ENCODE measurements at places on chromosomes 1 and 21.
A peak's percentile ranks its signal among the peaks of the same experiment; 100 is the strongest.

DNA sequence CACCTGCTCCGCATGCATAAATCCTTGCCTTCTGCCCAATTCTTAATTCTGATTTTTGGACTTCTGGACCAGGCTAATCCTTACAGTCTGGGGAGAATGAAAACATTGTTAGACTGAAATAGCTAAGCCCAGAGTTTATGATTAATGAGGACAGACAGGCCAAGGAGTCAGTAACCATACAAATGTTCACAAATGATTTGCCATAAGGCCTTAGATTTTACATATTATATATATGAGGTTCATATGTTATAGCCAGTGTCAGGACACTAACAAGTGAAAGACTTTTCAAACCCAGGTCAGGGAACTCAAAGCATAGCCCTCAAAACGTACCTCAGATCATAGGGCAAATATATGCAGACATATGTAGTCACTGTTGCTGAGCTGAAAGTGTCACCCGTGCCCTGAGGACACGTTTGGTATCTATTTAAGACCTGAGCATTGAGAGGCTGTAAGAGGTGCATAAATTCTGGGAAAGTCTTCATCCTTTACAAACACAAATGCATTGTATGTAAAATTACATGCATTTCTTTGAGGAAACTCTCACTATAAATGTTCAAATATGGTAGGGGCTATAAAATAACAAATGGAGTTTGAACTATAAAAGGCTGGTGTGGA, 45.3 kb upstream of the FBXO28 start:
- no peaks in the 10 kb centered on the region for H3K27me3 ChIP-seq
- H3K27ac ChIP-seq: no peak overlapping the region
- peaks cover 17% of the 10 kb centered on the region for H3K4me1 ChIP-seq
- no peak for DNase-seq
- H3K4me3 ChIP-seq: no peak overlapping the region

- peaks cover 59% of the 10 kb centered on the region for H3K4me1 ChIP-seq
- H3K4me3 ChIP-seq: no peak overlapping the region
- H3K27ac ChIP-seq: peak overlapping the region; percentile 55
Measured at GRCh38 chr1:116290085-116290705, 82.8 kb upstream of the ATP1A1 start.

DNA sequence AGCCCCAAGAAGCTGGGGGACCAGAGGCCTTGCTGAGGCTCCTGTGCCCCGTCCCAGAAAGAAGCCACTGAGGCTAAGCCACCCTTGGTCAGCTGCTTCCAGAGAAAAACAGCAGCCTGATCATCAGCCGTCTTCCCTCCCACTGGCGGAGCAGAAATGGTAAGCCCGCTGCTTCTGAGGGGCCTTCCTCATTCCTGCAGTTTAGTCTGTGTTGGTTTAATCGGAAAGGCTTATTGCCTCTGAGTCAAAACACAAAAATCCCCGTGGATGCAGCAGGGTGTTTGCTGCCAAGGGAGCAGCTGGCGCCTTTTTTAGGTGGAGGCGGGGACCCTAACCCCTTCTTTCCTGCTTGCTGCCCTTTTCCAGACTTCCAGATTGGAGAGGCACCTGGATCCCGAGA, 33.9 kb downstream of the SPSB1 start:
- peaks cover 10% of the 10 kb centered on the region for H3K36me3 ChIP-seq
- H3K27ac ChIP-seq: no peak overlapping the region
- H3K27me3 ChIP-seq: no peaks in the 10 kb centered on the region
- DNase-seq: no peak

DNA sequence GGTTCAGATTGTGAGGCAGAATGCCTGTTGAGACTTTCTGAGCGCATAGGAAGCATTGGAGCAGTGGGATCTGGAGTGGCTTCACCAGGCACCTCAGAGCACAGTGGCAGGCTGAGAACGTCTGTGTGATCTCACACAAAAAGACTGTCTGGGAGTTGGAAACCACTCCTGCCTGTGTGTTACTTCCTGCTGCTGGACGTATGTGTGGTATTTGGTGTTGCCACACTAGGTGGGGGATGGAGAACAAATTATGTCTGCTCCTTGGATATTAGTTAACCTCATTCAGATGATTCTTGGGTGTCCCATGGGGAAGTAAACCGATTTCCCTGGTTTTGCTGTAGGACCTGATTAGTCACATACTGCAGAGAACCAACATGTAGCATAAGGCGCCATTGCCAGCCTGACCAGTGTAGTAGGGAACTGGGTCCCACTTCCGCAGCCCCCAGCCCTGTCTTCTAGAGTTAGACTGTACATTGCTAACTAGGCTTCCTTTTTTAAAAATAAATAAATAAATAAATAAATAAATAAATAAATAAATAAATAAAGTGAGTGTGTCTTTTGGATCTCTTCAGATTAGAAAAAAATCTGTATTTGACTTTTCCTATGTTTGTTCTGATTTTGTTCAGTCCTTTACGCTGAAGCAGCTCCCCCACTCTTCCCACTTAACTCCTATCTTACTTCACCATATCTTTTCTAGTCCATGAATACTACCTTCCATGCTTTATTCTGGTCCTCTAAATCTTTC, 26.9 kb downstream of the UCK2 start:
- DNase-seq: peak; percentile 92
- H3K4me1 ChIP-seq: peaks cover 76% of the 10 kb centered on the region
- no peaks in the 10 kb centered on the region for H3K36me3 ChIP-seq
- H3K27ac ChIP-seq: peak overlapping the region; percentile 86
- H3K27me3 ChIP-seq: no peaks in the 10 kb centered on the region

DNA sequence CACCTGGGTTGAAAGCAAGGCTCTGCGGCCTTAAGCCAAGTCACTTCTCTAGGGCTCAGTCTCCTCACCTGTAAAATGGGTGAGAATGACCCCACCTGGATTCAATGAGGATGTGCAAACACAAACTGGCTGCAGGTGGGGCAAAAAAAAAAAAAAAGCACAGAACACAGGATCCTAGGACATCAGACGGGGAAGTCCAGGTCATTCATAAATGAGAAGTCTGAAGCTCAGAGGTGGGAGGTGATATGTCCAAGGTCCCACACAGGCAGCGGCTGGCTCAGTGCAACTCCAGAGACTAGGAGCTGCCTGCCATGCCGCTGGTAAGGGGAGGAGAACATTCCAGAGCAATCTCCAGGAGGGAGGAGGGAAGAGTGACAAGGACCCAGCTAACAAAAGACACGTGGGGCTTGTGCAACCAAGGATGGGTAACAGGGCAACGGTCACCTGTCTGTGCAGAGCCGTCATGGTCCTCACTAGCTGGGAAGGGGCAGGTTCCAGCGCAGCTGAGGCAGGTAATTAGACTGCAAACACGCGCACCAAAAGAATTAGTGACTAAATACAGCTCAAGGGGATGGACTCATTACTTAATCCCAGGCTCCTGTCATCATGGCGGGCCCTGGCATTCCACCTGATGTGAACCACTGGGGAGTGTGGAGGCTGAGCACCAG, 19.5 kb downstream of the IFFO2 start:
- H3K27ac ChIP-seq: no peak overlapping the region
- H3K27me3 ChIP-seq: no peaks in the 10 kb centered on the region
- H3K4me3 ChIP-seq: no peak overlapping the region
- DNase-seq: no peak
- H3K36me3 ChIP-seq: peaks cover 4% of the 10 kb centered on the region
- peaks cover 31% of the 10 kb centered on the region for H3K4me1 ChIP-seq

GRCh38 chr1:15027515-15027986, 126.0 kb upstream of the TMEM51 start:
- H3K27me3 ChIP-seq: no peaks in the 10 kb centered on the region
- H3K27ac ChIP-seq: no peak overlapping the region
- H3K4me1 ChIP-seq: peaks cover 9% of the 10 kb centered on the region
- no peak overlapping the region for H3K4me3 ChIP-seq
- peak; percentile 69 for DNase-seq

- H3K36me3 ChIP-seq: no peaks in the 10 kb centered on the region
- H3K27ac ChIP-seq: no peak overlapping the region
- DNase-seq: no peak
- no peak overlapping the region for H3K4me3 ChIP-seq
- no peaks in the 10 kb centered on the region for H3K27me3 ChIP-seq
Measured at GRCh38 chr1:218429301-218429700, 84.2 kb downstream of the TGFB2 start.

GRCh38 chr1:71053146-71053545, 5.5 kb upstream of the PTGER3 start:
- no peak overlapping the region for H3K4me3 ChIP-seq
- peaks cover 25% of the 10 kb centered on the region for H3K36me3 ChIP-seq
- no peaks in the 10 kb centered on the region for H3K4me1 ChIP-seq
- no peak overlapping the region for H3K27ac ChIP-seq
- H3K27me3 ChIP-seq: peaks cover 21% of the 10 kb centered on the region

GRCh38 chr1:209837671-209838070, 9.9 kb downstream of the UTP25 start:
- no peak for DNase-seq
- H3K27me3 ChIP-seq: no peaks in the 10 kb centered on the region
- H3K4me3 ChIP-seq: no peak overlapping the region
- H3K36me3 ChIP-seq: peaks cover 99% of the 10 kb centered on the region
- peaks cover 43% of the 10 kb centered on the region for H3K4me1 ChIP-seq

GRCh38 chr1:1073743-1074587, at the start of gene RNF223:
Gene RNF223, minus strand, starts transcription at chr1:1074306. Its CDS starts 1,740 bp downstream, at chr1:1072566.
- H3K27ac ChIP-seq: no peak within 1 kb of the TSS
- H3K27me3 ChIP-seq: no peaks in the 10 kb centered on the region
- H3K36me3 ChIP-seq: no peaks in the 10 kb centered on the region
- H3K4me1 ChIP-seq: peaks cover 10% of the 10 kb centered on the region
